Pons (tissue), 1 donor: ENCODE measurements at places on chromosomes 13 and 19.

GRCh38 chr13:97116754-97117153 is 105.4 kb upstream of the MBNL2 start:
- DNase-seq, result no peak

DNA sequence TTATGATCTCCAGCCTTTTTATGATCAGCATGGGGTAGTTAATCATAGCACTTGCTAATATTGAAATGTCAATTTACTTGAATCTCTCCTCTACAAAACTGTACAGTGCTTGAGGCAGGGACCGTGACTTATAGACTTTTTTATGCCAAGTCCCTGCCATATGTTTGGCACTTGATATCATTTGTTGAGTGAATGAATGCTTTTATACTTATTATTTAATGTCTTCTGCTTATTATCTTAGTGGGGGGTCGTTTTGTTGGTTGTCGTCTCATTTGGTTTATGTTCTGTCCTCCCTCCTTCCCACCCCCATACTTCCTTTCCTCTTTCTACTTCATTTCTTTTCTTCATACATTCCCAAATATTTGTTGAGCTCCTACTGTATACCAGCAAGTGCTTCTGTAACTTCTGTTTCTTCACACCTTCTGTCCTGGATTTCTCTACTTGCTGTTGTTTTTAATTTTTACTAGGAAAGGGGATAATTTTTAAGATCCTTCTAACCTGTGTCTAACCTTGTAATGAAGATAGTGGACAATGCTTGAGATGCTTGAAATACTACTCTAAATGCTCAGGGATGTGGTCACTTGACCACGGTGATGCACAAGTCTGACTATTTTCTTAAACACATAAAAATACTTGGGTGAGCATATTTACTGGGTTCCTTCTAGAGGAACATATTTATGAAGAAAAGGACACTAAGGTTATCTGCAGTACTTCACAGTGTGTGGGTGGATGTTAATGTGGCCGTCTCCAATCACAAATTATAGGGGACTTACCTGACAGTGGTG is 223.8 kb downstream of the TDRD3 start:
- no peak for DNase-seq

- DNase-seq, result no peak
These were observed 18.9 kb upstream of the SLC39A3 start for GRCh38 chr19:2758601-2759313.

DNA sequence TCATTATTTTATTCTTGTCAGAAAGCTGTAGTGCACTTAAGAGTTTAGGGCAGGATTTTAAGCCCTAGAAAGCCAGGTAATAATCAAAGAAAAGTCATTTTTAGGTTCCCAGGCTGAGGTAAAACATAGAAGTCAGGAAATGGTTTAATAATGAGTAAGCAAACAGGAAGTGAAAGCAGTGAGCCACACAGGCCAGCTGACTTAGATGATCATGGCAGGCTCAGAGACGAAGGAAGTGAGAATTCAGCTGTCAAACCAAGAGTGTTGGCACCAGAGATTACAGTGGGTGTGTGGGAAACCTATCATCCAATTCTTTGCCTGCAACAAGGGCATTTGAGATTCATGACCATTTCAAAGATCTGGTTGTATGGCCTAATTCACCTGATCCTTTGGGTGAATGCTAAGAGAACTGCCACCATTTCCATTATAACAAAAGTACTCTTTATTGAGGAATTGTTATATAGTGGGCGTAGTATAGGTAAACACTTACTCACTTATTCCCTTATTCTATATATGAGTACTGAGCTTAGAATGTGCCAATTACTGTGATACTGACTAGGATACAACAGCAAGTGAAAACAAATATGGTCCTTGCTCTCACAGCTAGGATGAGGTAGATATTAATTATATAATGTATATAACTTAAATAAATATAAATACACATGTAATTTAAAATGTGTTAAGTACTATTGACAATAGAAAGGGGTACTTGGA is 103.7 kb upstream of the EDNRB start:
- peak; percentile 70 for DNase-seq

GRCh38 chr19:31339411-31339810 is 9.8 kb downstream of the TSHZ3 start:
- DNase-seq, result no peak

DNA sequence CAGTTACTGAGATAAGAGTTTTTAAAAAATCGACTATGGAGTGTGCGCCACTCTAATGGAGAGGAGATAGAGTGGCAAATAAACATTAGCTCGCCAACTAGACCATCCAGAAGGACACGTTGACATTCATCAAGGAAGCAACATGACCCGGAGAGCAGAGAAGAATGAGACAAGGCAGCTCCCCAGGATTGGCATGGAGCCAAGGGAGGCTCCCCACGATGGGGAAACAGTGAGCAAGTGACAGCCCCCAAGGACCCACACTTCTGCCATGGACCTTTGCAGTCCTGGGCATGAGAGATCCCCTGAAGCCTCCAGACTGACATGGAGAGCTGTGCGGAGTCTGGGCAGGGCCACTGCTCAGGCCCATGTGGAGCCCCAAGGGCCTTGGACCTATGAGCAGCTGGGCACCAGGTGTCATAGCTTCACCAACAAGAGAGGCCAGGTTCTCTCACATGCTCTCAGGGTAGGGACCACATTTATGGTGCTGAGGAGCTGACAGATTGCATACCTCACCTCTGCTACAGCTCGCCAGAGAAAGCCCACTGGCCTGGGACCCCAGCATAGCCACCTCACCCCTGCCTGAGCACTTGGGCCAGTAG is 6.7 kb downstream of the SIGLEC6 start:
- DNase-seq, result no peak

DNA sequence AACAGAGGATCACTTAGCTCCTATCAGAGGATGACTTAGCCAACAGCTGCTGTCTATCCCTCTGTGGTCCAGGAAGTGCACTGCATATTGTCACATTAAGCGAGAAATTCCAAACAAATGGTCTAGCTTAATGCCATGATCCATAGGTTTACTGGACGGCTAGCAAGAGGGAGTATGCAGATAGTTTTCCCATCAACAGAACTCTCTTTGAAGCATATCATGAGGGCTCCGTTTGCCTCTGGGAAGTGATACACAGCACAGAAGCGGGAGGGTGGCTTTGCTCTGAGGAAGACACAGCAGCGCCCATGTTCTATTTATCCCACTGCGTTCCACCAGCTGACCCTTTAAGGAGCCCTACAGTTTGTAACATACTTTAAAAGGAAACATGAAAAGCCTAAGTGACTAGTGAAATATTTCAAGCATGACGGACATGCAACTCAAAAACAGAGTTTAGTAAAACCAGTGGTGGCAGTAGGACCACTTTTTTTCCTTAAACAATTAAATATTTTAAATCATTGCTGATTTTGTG is 52.7 kb downstream of the COL4A1 start:
- no peak for DNase-seq

- no peak for DNase-seq
These were observed 5.9 kb downstream of the B3GNT8 start for GRCh38 chr19:41421314-41421713.

DNA sequence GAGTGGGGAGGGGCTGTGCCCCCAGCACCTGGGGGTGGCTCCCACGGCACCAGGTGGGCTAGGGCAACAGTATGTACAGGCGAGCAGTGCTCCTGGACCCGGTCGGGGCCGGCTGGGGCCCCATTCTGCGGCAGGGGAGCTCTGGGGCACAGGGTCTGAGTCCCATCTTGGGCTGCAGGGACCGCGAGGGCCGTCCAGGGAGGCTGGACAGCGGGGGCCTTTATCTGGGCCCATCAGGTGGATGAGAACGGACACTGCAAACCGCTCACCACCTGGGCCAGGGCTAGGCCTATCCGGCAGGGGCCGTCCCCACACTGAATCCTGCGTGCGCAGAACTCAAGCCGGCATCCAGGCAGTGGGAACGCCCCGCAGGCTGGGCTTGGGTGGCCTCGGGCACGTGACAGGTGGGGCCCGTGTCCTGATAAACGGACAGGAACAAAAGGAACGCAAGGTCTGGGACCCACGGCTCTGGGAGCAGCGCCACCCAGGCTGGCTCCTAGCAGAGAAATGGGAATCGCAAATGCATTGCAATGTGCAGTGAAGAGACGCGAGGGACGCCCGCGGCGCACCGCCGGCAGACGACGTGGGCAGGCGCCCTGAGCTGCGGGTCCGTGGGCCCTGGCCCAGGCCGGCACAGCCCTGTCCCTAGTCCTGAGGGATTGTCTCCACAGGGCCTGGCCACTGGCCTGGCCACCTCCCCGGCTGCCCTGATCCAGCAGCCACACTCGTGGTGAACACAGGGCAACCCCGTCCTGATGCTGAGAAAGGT is 29.7 kb downstream of the BTBD2 start:
- no peak for DNase-seq

- DNase-seq, result no peak
These were observed 7.2 kb downstream of the CARS2 start for GRCh38 chr13:110698689-110699088.

DNA sequence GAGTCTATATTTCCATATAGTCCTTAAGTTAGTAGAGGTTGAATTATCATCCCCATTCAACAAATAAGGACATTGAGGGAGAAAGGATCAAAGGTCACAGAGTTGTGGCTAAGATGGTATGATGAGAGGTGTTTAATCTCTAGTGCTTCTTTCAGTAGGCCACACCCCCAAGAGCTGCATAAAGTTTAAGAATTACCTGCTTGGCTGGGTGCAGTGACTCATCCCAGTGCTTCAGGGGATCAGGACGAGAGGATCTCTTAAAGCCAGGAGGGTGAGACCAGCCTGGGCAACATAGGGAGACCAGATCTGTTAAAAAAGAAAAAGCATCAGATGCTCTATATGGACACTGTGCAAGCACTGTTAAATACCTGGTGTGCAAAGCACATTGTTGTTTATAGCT is 560.0 kb upstream of the KLHL1 start:
- DNase-seq, result no peak

DNA sequence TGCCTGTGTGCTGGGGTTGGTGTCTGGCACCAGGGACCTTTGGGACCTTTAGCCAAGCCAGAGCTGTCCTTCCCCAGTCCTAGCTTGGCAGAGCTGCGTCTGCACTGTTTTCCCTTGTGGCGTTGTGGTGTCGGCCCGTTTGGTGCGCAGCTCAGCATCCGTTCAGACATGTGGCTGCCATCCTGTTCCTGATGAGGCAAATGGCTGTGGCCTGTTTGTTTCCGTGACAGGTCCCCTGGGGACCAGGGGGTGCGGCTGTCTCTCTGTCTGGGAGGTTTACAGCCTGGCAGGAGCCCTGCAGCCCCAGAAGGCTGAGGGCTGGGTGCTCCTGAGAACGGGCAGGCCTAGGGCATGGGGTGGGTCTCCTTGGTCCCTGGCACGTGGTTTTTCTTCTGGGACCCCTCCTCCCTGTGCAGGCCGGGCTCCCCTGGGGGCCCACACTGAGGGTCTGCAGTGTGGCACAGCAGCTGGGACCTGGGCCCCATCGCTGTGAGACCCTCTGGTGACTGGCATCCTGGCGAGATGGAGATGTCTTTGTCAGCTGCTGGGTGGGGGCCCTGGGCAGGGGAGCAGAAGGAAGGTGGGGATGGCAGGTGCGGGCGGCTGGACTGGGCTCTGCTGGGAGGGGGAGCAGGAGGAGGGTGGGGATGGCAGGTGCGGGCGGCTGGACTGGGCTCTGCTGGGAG is 4.0 kb downstream of the SPPL2B start:
- DNase-seq, result no peak

- DNase-seq, result no peak
These were observed 25.7 kb upstream of the C13orf46 start for GRCh38 chr13:113999618-113999910.

DNA sequence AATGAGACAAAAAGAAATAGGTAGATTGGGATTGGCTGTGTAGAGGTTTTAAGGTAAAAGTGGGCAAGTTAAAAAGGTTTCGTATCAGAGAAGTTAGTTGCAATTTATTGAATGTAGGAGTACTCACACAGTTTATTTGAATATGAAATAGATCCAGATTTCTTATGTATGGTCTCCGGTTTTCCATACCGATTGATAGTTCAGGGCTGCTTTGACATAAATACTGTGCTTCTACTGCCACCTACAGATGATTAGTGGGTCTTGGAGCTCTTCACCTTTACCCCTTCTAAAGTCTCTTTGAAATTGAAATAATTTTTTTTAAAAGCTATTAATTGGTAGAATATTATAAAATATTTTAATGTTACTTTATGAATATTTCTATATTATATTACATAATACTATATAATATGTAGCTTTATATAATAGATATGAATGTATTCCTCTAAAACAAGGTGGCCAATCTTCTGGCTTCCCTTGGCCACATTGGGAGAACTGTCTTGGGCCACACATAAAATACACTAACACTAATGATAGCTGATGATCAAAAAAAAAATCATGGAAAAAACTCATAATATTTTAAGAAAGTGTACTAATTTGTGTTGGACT is 7.7 kb upstream of the GPR18 start:
- DNase-seq, result peak; percentile 63

DNA sequence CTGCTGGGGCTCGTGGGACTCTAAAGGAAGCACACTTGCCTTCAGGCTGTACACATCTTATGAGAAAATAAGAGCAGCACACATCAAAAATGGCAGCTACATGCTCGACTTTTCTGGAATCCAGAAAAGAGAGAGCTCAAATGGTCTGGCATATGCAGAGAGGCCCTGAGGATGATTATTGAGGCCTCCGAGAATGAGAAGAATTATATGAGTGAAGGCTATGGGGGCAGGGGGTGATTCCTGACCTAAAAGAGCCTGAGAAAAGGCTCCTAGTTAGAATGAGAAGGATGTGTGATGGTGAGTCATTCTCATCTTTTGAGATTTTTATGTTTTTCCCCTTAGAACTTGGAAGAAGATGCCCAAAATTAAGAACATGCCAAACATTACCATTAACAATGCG is 97.1 kb downstream of the HSPH1 start:
- DNase-seq, result no peak

- DNase-seq, result peak; percentile 13
These were observed 14.4 kb downstream of the CCDC124 start for GRCh38 chr19:17946965-17947784.

- no peak for DNase-seq
These were observed 495.5 kb downstream of the FOXO1 start for GRCh38 chr13:40170982-40171381.

- DNase-seq, result no peak
These were observed 288.6 kb upstream of the MIR17HG start for GRCh38 chr13:91058919-91059318.

- DNase-seq, result no peak
These were observed 2.4 kb downstream of the TEX101 start for GRCh38 chr19:43416951-43417623.

DNA sequence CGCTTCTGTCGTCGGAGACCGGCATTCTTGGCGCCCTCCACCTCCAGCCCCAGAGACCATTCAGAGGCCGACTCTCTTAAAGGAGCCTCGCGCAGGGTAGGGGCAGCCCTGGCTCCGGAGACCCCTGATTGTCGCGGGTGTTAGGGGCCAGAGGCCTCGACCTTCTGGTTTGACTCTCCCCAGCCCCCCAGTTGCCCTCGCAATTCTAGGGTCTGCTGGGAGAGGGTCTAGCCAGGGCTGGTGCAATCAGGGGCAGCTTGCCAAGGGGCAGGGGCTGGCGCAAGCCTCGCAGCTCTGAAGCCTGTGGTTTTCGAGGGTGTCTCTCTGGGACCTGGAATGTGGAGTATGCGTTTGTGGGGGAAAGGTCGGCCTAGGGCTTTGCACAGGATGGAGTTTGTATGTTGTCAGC is 1.6 kb upstream of the SLC7A10 start:
- no peak for DNase-seq
